Heart left ventricle (tissue), 16 donors: ENCODE measurements at places on chromosomes 3 and 15.

DNA sequence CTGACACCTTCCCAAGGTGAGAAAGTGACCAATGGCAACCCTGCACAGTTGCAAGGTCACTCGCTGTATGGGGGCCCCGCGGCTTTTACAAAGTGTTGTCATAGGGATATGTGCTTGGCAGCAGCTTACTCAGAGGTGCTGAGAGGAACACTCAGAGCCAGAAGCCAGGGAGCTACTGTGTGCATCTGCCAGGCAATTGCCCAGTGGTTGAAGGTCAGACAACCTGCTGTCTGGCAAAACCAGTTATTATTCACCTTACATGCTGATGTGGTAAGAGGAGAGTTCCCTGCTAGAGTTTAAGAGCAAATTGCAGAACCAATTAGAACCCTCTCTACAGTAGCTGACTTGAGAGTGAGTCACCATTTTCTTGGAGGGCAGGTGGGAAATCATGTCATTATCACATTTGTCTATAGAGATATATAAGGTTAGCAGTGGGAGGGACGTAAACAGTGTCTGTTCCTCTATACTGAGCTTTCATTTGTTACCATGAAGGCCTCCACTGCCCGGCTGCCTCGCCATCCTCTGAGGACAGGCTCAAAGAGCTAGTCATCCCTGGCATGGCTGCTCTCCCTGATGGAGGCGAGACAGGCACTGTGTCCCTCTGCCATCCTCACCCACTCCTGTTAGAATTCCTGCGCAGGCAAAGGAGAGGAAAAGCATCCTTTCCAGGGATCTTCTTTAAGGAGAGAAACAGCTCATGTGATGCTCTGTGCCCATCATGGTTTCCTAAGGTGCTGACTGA, 274.4 kb downstream of the PLCL2 start:
- DNase-seq, result no peak

DNA sequence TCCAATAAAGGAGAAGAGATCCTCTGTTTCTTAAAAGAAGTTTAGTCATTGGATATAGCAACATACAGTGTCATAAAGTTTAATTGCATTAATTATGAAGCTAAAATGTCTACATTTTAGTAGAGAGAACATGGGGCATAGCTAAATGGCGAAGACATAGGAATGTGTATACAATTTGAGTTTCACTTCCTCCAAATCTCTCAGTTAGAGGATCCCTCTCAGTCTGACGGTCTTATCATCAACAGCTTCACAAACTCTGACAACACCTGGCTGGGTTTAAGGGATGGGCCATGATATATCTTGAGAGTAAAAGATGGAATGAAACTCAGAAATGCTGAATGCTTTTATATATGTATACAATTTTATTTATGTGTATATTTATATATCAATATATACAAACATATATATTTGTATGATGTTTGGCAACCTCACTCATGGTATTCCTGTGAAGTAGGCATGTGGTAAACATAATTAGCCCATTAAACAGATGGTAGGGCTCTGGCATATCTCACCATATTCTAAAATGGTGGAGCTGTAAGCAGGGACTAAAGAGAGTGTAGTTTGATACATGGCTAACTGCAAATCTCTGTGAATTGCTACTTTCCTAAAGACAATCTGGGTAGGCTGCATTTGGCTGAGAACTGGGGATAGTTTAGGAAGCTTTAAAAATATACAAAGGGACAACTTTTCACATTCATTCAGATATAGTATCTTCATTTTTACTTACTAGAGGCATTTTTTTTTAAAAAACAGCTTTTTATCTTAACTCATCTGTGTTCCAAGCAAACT, 111.6 kb downstream of the TIGIT start:
- DNase-seq, result no peak

GRCh38 chr3:157104928-157105652, 54.9 kb downstream of the CCNL1 start:
- DNase-seq, result no peak

GRCh38 chr3:190173426-190173825, 52.7 kb upstream of the P3H2 start:
- DNase-seq, result no peak

DNA sequence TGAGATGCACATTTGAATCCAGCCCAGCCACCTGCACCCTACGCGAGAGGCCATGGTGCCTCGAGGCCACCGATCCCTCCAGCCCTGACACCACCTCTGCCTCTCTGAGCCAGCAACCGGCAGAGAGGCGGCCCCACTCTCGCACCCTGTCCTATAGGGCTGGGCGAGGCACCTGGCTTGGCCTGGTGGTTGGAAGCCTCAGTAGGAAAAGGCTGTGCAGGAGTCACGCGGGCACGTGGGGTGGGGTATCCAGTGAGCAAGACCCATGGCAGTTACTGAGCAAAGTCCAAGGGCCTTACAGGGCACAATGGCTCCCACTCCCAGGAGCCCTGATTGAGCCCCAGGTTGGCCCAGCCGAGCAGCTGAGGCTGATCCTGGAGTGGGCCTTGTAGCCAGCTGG, 12.4 kb upstream of the DUSP7 start:
- no peak for DNase-seq

GRCh38 chr15:88258093-88258641, 1.6 kb upstream of the NTRK3 start:
- peak; percentile 52 for DNase-seq
